Stomach (tissue), 19 donors: ENCODE measurements at places on chromosomes 3 and 15. TPM values are rescaled to one million over a fixed set of nuclear protein-coding genes. Genes with fewer than 3 reads are reported as not detected.

GRCh38 chr3:190387578-190388213 lies at the start of gene CLDN16:
Gene CLDN16 (plus strand): TSS chr3:190388163. CDS start chr3:190388330, 167 bp downstream.
- no peak within 1 kb of the TSS for H3K4me3 ChIP-seq

NRROS gene
- 0.85 TPM for polyA plus RNA-seq

SH2D7 gene
- polyA plus RNA-seq, result not detected

NLGN1 gene
- 0.15 TPM for polyA plus RNA-seq

LRRC34 gene
- 1.7 TPM for polyA plus RNA-seq

BDH1 gene
- polyA plus RNA-seq, result 20.6 TPM
